ENCODE measurements at places on chromosomes 12 and 14.

DNA sequence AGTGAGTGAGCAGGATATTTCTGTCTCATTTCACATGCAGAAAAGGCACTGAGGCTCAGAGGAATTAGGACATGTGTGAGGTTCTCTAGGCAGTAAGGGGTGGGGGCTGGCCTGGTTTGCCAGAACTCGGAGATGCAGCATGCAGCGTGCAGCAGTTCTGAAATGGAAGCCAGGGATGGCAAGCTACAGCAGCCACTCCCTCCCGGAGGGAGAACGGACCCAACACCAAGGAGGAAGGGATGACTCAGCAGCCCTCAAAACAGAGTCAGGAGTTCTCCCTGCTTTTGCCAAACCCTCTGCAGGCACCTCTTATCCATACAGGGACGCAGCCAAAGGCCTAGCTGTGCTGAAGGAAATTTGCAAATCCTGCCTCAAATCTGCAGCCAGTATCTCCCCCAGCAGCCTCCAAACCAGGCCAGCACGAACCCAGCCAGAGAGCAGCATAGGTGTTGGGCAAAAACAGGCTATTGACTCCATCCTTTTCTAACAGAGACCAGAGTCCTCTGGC, 10.3 kb upstream of the SERPINA3 start:
- no peak for DNase-seq

GRCh38 chr12:104695453-104696148, 238.9 kb downstream of the CHST11 start:
- DNase-seq = no peak

DNA sequence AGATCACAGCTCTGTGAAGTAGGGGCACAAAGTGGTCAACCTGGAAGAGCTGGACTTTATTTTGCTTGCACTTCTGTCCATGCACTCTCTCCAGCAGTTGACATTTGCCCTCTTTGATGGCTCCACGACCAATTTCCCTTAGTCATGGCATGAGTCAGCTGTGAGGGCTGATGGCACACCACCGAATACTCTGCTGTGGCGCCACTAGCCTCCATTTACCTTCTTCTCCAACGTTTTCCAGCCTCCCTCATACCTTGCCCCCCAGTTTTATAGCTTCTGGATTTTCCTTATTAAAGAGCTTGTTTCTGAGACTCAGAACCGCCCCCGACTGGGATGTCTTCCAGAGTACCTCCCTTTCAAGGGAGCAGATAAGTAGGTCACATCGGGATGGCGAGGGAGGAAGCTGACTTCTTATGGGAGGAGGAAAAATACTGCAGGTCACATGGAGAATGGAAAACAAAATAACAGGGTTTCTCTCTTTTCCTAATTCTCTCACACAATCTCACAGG, 17.6 kb downstream of the NINJ2 start:
- DNase-seq = no peak

DNA sequence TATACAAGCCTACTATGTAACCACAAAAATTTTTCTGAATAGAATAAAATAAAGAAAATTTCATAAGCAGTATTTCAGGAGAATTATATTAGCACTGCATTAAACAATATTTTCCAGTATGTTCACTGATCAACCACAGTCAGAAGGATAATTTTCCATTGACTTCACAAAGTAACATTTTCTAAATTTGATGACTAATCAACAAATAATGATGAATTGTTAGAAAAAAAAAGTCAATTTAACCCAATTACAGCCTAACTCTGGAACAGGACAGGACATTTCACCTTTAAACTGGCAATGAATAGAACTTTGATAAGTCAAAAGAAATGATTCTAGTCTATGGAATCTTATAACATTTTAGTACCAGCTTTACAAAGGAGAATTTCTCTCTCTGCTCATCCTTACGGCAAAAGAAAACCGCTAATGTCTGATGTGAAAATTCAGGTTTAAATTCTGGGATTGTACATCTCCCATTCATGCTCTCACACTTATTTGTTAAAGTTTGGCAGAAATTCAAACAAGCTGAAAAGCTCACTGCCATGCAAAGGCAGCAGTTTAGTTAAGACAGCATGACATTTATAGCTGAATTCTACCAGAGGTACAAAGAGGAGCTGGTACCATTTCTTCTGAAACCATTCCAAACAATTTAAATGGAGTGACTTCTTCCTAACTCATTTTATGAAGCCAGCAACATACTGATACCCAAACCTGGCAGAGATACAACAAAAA, 84.5 kb downstream of the MDGA2 start:
- DNase-seq = no peak

DNA sequence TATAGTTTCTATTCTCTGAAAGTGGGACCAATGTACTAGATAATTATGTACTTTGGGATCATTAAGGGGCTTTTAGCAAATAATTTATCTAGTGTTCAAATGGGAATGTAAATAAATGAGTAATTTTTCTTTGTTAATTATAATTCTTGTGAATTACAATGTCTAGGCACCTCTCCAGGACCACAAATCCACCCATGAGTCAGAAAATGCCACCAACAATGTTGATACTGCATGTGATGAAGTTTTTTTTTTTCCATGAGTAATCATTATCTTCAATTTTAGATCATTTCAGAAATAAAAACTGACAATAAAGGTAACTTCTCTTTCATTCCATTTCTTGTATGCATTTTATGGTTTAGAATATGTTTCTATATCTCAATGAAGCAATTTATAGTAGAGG, 470.3 kb downstream of the VRK1 start:
- no peak for DNase-seq

DNA sequence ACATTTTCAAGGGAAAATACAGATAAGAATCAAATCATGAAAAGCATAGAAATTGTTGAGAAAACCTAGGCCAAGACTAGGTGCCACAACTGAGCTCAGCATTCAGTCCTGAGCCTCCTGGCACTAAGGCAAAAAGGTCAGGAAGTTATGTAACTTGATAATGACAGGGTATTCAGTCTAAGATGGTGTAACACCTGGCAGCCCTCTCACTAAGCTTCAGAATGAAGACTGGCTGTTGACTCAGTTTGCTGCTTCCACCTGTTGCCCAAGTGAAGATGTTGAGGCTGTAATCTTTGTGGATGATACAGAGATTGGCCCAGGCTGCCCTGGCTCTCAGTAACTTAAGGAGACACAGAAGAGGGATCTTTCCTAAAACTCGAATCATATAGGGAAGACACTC, 19.6 kb downstream of the PROX2 start:
- no peak for DNase-seq

- no peak for DNase-seq
Measured at GRCh38 chr12:44827832-44828438, 48.2 kb downstream of the NELL2 start.

- DNase-seq = no peak
Measured at GRCh38 chr14:57086271-57087162, 182.2 kb downstream of the EXOC5 start.

DNA sequence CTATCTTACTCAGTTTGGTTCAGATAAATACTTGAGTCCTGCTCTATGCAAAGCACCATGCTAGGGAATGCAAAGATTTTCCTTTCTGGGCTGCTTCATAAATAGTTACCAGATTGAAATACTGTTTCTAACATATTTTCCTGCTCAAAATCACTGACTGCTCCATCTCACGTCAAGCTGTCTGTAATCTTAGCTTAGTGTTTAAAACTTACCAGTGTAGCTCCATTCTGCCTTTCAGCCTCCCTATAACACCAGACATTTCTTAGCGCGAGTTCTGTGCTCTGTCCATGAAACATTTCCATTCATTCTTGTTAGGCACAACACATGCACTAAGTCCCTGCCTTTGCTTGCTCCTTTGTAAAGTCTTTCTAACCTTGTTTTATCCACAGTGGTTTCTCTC, 129.4 kb downstream of the NPAS3 start:
- no peak for DNase-seq

- DNase-seq = no peak
Measured at GRCh38 chr12:69936214-69936731, 111.2 kb downstream of the MYRFL start.

DNA sequence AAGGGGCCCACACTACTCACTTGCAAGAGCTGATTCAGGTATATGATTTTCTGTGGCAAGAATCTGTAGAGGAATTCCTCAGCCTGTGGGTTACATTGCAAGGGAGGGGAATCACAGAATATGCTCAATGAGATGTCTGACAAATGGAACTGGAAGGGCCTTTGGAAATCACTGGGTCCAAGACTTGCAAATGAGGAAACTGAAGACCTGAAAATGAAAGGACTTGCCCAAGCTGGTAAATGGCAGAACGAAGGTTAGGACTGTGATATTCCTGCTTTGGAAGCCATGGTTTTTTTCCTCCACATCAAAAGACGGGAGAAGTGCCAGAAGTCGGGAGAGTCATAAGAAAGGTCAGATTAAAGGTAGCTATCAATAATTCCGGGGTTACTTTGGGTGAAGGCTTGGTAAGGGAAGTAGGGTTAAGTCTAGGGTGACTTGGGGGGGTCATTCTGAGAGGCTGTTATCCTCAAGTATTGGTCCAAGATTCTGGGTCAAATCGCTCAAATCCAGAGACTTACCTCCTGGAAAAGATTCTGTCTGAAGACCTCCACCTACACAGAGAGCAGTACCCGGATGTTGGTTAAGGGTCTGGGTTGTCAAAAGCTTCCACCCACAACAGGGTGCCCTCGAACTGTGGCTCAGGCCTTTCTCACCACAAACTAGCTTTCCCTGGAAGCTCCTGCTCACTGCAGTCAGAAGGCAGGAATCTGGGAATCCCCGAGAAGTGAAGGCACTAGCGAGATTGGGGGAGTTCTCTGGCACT, 539 bp downstream of the PSME2 start:
- DNase-seq = peak; percentile 70

GRCh38 chr14:91901449-91902226, 34.3 kb upstream of the TC2N start:
- no peak for DNase-seq

DNA sequence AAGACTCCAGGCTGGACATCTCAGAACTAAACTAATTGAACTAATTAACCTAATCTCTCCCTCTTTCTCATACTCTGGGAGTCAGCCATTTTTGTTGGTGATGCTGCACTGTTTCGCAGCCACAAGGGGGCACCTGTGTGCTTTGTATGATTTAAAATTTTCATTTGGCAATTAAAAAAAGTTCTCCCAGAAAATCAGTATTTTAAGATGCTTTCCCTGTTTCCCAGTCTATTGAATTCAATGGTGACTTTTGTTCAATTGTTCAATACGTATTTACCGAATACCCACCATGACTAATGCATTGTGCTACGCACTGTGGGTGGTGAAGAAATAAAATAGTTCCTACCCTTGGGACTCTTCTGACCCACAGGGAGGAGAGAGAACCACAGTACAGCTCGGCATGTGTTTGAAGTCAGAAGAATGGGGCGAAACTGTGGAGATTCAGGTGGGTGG, 63.7 kb downstream of the ZNF664 start:
- DNase-seq = no peak

GRCh38 chr12:103833095-103833775, 7.8 kb downstream of the NT5DC3 start:
- DNase-seq = no peak

GRCh38 chr12:106646472-106646871, 63.7 kb downstream of the RFX4 start:
- DNase-seq = no peak

- DNase-seq = no peak
Measured at GRCh38 chr12:1815814-1816729, 4.3 kb upstream of the LRTM2 start.

- DNase-seq = no peak
Measured at GRCh38 chr12:14979468-14979867, 6.6 kb downstream of the PDE6H start.

GRCh38 chr12:96274331-96274730, 80.2 kb downstream of the ELK3 start:
- DNase-seq = no peak

- DNase-seq = no peak
Measured at GRCh38 chr14:80942191-80942600, 658 bp upstream of the CEP128 start.

GRCh38 chr12:27412047-27412446, 34.5 kb upstream of the SMCO2 start:
- no peak for DNase-seq

- DNase-seq = no peak
Measured at GRCh38 chr14:79093531-79093930, 923.4 kb downstream of the NRXN3 start.

All from NCI-H526 (cell line).